T-cell (primary cell): ENCODE measurements at places on chromosomes 5 and 9.

GRCh38 chr5:171336521-171337209, 27.6 kb downstream of the TLX3 start:
- peak overlapping the region; percentile 47 for H3K4me3 ChIP-seq
- peaks cover 19% of the 10 kb centered on the region for H3K27me3 ChIP-seq
- H3K27ac ChIP-seq: no peak overlapping the region
- no peaks in the 10 kb centered on the region for H3K4me1 ChIP-seq
- H3K36me3 ChIP-seq: no peaks in the 10 kb centered on the region

- no peaks in the 10 kb centered on the region for H3K36me3 ChIP-seq
- no peak for DNase-seq
- no peak overlapping the region for H3K27ac ChIP-seq
- H3K4me3 ChIP-seq: no peak overlapping the region
Measured at GRCh38 chr5:137142764-137143605, 356.1 kb downstream of the SPOCK1 start.

GRCh38 chr5:133366438-133366837, 245.9 kb downstream of the FSTL4 start:
- H3K27ac ChIP-seq: no peak overlapping the region
- no peaks in the 10 kb centered on the region for H3K36me3 ChIP-seq
- no peaks in the 10 kb centered on the region for H3K27me3 ChIP-seq
- no peak for DNase-seq
- no peak overlapping the region for H3K4me3 ChIP-seq

- H3K27ac ChIP-seq: no peak overlapping the region
- no peaks in the 10 kb centered on the region for H3K4me1 ChIP-seq
- peaks cover 6% of the 10 kb centered on the region for H3K36me3 ChIP-seq
- H3K27me3 ChIP-seq: no peaks in the 10 kb centered on the region
Measured at GRCh38 chr9:111356481-111357244, 26.6 kb upstream of the OR2K2 start.

DNA sequence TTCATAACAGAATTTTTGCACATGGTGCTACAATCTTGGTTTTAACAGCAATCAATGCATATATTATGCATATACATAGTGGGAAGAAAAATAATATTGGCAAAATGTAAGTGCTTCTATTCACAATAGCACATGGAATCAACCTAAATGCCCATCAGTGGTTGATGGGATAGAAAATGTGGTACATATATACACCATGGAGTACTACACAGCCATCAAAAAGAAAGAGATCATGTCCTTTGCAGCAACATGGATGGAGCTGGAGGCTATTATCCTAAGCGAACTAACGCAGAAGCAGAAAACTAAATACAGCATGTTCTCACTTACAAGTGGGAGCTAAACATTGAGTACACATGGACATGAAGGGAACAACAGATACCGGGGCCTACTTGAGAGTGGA, 37.2 kb upstream of the TLX3 start:
- H3K4me1 ChIP-seq: no peaks in the 10 kb centered on the region
- H3K4me3 ChIP-seq: no peak overlapping the region

DNA sequence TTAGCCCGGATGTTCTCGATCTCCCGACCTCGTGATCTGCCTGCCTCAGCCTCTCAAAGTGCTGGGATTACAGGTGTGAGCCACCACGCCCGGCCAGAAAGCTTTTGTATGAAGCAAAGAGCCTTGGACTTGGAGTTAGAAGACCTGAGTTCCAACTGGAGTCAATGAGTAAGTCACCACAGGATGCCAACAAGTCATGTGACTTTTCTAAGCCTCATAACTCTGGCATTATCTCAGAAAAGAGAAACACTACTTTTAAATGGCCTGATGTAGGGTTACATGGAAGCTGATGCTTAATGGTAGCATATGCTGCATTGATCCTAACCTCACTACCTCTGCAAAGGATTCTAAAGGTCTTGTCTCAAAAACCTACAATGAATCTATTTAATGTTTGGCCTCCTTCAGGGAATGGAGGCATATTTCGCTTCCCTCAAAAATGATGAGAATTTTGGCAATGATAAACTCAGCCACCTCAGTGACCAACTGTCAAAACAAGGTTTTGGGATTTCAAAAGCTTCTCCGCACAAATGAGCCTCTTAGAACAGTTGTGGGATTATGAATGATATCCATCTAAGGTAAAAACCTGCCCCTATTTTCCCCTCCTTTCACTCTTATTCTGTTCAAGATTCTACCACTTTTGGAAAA, 236.8 kb downstream of the ACTL7B start:
- no peaks in the 10 kb centered on the region for H3K36me3 ChIP-seq
- H3K4me1 ChIP-seq: no peaks in the 10 kb centered on the region
- no peak overlapping the region for H3K27ac ChIP-seq
- H3K4me3 ChIP-seq: no peak overlapping the region
- H3K27me3 ChIP-seq: no peaks in the 10 kb centered on the region

DNA sequence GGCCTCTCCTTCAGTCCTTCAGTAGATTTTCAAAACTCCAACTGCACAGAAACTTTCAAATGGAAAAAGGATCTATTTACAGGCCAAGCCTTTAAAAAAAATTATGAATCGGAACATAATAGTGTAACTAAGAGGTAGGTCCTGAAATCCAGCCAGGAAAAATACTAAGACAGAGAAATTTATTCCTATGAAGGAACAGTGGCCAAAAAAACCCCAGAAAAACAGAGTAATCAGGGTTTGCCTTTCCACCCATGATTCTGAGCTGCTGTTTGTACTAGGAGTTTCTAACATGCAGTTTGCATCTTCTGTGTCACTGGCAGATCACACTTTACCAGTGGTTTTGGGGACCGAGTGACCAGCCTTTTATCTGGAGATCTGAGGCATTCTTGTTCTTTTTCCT, 93.1 kb upstream of the TMED7 start:
- no peak for DNase-seq
- H3K4me3 ChIP-seq: no peak overlapping the region

- no peaks in the 10 kb centered on the region for H3K4me1 ChIP-seq
- H3K27me3 ChIP-seq: no peaks in the 10 kb centered on the region
- no peaks in the 10 kb centered on the region for H3K36me3 ChIP-seq
Measured at GRCh38 chr9:107620801-107621200, 131.2 kb upstream of the KLF4 start.

- no peak overlapping the region for H3K4me3 ChIP-seq
- peaks cover 32% of the 10 kb centered on the region for H3K4me1 ChIP-seq
- peaks cover 2% of the 10 kb centered on the region for H3K36me3 ChIP-seq
- H3K27me3 ChIP-seq: no peaks in the 10 kb centered on the region
Measured at GRCh38 chr5:56080375-56081052, 85.8 kb upstream of the IL6ST start.

GRCh38 chr5:127423173-127423798, 94.2 kb upstream of the PRRC1 start:
- H3K4me3 ChIP-seq: no peak overlapping the region
- H3K36me3 ChIP-seq: no peaks in the 10 kb centered on the region
- no peaks in the 10 kb centered on the region for H3K4me1 ChIP-seq
- DNase-seq: no peak
- H3K27ac ChIP-seq: no peak overlapping the region

- no peak for DNase-seq
- peaks cover 67% of the 10 kb centered on the region for H3K27me3 ChIP-seq
- H3K4me3 ChIP-seq: no peak overlapping the region
- no peaks in the 10 kb centered on the region for H3K4me1 ChIP-seq
- H3K36me3 ChIP-seq: no peaks in the 10 kb centered on the region
- no peak overlapping the region for H3K27ac ChIP-seq
Measured at GRCh38 chr9:95570646-95571045, 53.9 kb upstream of the PTCH1 start.

GRCh38 chr9:133705576-133705975, 32.6 kb downstream of the SARDH start:
- peaks cover 79% of the 10 kb centered on the region for H3K4me1 ChIP-seq
- no peaks in the 10 kb centered on the region for H3K27me3 ChIP-seq
- no peaks in the 10 kb centered on the region for H3K36me3 ChIP-seq
- DNase-seq: no peak
- no peak overlapping the region for H3K27ac ChIP-seq

- no peak overlapping the region for H3K27ac ChIP-seq
- no peaks in the 10 kb centered on the region for H3K36me3 ChIP-seq
- no peak overlapping the region for H3K4me3 ChIP-seq
Measured at GRCh38 chr5:19496056-19496455, 491.9 kb downstream of the CDH18 start.

GRCh38 chr9:88197781-88198340, 59.6 kb upstream of the SPATA31C2 start:
- H3K27me3 ChIP-seq: no peaks in the 10 kb centered on the region
- no peak overlapping the region for H3K4me3 ChIP-seq
- DNase-seq: no peak
- no peaks in the 10 kb centered on the region for H3K4me1 ChIP-seq
- no peaks in the 10 kb centered on the region for H3K36me3 ChIP-seq

GRCh38 chr9:108209132-108209685, 646.6 kb downstream of the ACTL7B start:
- H3K4me3 ChIP-seq: no peak overlapping the region
- no peaks in the 10 kb centered on the region for H3K4me1 ChIP-seq
- DNase-seq: no peak
- H3K27ac ChIP-seq: no peak overlapping the region
- H3K27me3 ChIP-seq: no peaks in the 10 kb centered on the region

GRCh38 chr9:85483208-85483607, 258.5 kb downstream of the AGTPBP1 start:
- no peak overlapping the region for H3K4me3 ChIP-seq
- H3K4me1 ChIP-seq: no peaks in the 10 kb centered on the region
- no peak overlapping the region for H3K27ac ChIP-seq
- no peak for DNase-seq

GRCh38 chr5:169970911-169971765, 9.2 kb downstream of the INSYN2B start:
- DNase-seq: no peak
- no peak overlapping the region for H3K27ac ChIP-seq
- H3K4me3 ChIP-seq: no peak overlapping the region
- H3K27me3 ChIP-seq: no peaks in the 10 kb centered on the region

GRCh38 chr9:114643896-114644295, 13.7 kb downstream of the TEX53 start:
- H3K27ac ChIP-seq: no peak overlapping the region
- H3K27me3 ChIP-seq: no peaks in the 10 kb centered on the region
- no peak overlapping the region for H3K4me3 ChIP-seq
- no peaks in the 10 kb centered on the region for H3K4me1 ChIP-seq
- no peak for DNase-seq
- H3K36me3 ChIP-seq: peaks cover 12% of the 10 kb centered on the region

DNA sequence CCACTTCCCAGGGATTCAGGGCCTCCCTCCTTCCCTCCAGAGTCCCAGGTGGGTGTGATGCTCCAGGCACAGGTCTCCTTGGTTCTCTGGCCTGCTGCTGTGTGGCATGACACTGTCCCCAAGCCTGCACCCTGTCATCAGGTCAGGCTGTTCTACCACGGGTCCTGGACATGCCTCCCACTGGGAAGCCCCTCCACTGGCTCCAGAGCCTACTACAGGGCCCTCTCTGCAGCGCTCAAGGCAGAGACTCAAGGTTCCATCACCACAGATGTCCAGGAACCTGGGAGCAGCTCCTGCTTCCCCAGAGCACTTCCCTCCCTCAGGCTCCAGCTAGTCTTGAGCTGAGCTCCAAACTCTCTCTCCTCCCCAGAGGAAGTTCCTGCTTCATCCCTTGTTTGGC, 237.3 kb downstream of the PBX3 start:
- no peaks in the 10 kb centered on the region for H3K27me3 ChIP-seq
- no peaks in the 10 kb centered on the region for H3K36me3 ChIP-seq
- DNase-seq: no peak
- H3K4me1 ChIP-seq: no peaks in the 10 kb centered on the region
- H3K27ac ChIP-seq: no peak overlapping the region

DNA sequence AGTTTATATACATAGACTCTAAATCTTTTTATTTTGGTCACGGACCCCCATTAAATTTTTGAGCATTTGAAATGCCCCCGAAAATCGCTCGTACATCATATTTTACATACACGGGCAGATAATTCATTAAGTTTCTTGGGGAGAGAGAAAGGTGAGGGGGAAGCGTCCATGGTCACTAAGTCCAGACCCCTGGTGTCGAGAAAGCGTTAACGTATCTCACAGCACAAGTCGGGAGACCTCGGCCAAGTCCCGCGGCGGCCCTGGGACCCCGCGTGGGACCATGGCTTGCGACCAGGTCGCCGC, 794 bp downstream of the PTBP3 start:
- peak overlapping the region; percentile 73 for H3K27ac ChIP-seq
- no peaks in the 10 kb centered on the region for H3K36me3 ChIP-seq
- H3K4me1 ChIP-seq: peaks cover 17% of the 10 kb centered on the region
- H3K27me3 ChIP-seq: no peaks in the 10 kb centered on the region

GRCh38 chr5:71809446-71809845, 90.4 kb downstream of the CARTPT start:
- H3K36me3 ChIP-seq: no peaks in the 10 kb centered on the region
- H3K4me3 ChIP-seq: no peak overlapping the region
- no peaks in the 10 kb centered on the region for H3K4me1 ChIP-seq
- DNase-seq: no peak

DNA sequence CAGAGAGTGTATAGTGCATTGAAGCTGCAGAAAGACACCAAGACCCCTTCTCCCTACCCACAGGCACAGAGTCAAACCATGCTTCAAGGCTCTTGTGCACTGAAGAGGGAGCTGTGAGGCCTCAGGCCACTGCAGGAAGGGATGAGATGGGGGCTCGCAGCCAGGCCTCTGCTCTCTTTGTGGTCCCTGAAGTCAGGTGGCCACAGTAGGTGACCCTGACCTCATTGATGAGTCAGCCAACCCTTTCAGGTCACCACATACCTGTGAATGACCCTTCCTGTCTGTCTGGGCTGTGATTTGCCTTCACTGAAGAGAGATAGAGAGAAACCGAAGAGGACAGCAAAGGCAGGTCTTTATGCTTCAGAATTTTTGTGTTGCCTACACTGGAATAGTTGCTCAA, 372.1 kb downstream of the ACTL7B start:
- no peaks in the 10 kb centered on the region for H3K36me3 ChIP-seq
- no peak for DNase-seq
- H3K4me3 ChIP-seq: no peak overlapping the region
- no peak overlapping the region for H3K27ac ChIP-seq
- H3K4me1 ChIP-seq: no peaks in the 10 kb centered on the region

DNA sequence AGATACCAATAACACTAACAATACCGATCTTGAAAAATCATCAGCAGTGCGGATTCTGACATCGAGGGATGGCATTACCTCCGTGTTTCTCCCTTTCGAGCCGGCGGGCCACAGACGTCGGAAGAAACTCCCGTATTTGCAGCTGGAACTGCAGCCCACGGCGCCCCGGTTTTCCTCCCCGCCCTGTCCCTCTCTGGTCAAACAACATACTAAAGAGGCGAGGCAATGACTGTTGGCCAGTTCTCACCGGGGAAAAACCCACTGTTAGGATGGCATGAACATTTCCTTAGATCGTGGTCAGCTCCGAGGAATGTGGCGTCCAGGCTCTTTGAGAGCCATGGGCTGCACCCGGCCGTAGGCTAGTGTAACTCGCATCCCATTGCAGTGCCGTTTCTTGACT, 32.8 kb downstream of the OLFM1 start:
- no peaks in the 10 kb centered on the region for H3K4me1 ChIP-seq
- H3K36me3 ChIP-seq: no peaks in the 10 kb centered on the region

GRCh38 chr9:27888661-27889295, 315.5 kb upstream of the C9orf72 start:
- no peak for DNase-seq
- no peak overlapping the region for H3K27ac ChIP-seq
- no peaks in the 10 kb centered on the region for H3K27me3 ChIP-seq
- H3K36me3 ChIP-seq: no peaks in the 10 kb centered on the region
